Fibroblast of skin of abdomen (primary cell): ENCODE measurements at places on chromosomes 12 and 14.
A peak's percentile ranks its signal among the peaks of the same experiment; 100 is the strongest.

DNA sequence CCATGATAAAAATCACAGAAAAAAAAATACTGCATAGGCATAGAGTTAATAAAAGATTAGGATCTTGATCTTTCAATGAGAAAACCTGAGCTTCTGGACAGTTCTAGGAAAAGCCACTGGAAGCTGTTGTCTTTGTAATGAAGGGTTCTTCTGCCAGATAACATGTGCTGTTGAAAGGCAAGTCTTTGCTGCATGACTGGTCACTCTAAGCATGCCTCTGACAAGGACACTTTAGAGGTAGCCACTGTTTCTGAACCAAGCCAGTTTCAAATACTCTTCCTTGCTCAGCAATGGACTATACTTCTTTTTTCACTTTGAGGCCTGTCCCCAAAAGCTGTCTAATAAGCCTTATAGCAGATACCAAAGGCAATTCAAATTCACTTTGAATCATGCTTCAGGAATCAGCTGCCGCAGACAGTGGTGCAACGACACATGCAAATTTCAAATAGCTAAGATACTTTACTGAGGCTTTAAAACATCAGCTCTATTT, 70.2 kb downstream of the BTG1 start:
- DNase-seq, result peak; percentile 92

- no peak for DNase-seq
Measured at GRCh38 chr12:109594556-109595317, 21.1 kb downstream of the MVK start.

- no peak for DNase-seq
Measured at GRCh38 chr12:26273811-26274210, 78.4 kb downstream of the SSPN start.

DNA sequence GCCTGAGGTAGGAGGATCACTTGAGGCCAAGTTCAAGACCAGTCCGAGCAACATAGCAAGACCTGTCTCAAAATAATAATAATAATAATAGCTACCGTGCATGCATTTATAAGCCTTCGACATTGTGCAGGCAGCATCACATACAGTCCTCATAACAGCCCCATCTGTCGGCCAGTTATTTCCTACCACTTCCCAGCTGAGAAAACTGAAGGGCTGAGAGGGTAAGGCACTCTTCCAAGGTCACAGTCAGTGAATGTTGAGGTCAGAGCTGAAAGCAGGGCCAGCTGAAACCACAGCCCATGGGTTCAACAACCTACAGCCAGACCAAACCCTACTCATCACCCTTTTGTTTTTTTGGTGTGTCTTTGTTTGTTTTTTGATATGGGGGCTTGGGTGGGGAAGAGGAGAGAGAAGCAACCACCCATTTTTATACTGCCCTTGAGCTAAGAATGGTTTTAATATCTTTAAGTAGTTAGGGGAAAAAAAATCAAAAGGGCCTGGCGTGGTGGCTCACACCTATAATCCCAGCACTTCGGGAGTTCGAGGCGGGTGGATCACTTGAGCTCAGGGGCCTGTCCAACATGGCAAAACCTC, 16.8 kb upstream of the ITPK1 start:
- DNase-seq, result no peak
